ENCODE measurements at places on chromosomes 11 and 22.
A peak's percentile ranks its signal among the peaks of the same experiment; 100 is the strongest.

- DNase-seq, result no peak
Measured at GRCh38 chr11:32830413-32830738, 649 bp downstream of the PRRG4 start.

DNA sequence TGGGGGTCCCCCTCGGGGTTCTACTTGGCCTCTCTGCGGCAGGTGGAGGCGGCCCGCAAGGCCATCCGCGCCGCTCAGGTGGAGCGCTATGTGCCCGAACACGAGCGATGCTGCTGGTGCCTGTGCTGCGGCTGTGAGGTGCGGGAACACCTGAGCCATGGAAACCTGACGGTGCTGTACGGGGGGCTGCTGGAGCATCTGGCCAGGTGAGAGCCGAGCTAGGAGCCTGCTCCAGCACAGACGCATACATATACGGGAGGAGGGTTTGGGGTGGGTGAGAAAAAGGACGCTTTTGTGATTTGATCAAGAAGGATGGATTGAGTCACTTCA, 415 bp downstream of the CENATAC start:
- DNase-seq, result no peak

- no peak for DNase-seq
Measured at GRCh38 chr22:37747080-37747714, 50.3 kb downstream of the TRIOBP start.

- DNase-seq, result no peak
Measured at GRCh38 chr11:616320-617198, 809 bp upstream of the IRF7 start.

- no peak for DNase-seq
Measured at GRCh38 chr11:79675081-79675480, 234.3 kb upstream of the TENM4 start.

GRCh38 chr11:65817835-65818680, 15.7 kb upstream of the SNX32 start:
- DNase-seq, result peak; percentile 94

GRCh38 chr11:76124905-76125770, 81.2 kb downstream of the WNT11 start:
- no peak for DNase-seq

DNA sequence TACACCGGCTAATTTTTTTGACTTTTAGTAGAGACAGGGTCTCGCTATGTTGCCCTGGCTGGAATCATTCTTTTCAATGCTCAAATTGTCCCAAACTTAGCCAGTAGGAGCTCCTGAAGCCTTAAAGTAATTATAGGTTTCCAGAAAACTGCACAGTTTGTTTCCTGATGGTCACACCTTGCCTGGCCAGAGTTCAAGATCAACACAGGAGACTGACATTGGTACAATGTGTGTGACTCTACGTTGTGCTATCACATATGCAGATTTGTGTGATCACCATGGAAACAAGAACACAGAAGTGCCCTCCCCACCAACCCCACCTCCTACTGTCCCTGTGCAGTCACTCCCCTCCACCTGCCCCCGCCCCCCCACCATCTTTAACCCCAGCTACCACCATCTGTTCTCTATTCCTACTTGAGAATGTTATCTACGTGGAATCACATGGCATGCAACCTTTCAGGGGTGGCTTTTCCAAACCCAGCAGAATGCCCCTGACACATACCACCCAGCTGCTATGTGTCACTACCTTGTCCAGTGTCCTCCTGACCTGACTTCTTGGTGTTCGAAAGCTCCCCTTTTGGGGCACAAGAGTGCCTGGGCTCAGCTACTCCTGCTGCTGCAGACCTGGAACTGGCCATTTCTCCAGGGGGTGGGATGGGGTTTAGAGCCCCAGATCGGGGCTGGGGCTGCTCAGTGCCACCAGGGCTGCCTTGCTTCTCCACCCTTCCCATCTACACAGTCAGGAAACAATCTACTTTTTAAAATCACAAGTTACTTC, 6.1 kb upstream of the NAP1L4 start:
- DNase-seq, result no peak

DNA sequence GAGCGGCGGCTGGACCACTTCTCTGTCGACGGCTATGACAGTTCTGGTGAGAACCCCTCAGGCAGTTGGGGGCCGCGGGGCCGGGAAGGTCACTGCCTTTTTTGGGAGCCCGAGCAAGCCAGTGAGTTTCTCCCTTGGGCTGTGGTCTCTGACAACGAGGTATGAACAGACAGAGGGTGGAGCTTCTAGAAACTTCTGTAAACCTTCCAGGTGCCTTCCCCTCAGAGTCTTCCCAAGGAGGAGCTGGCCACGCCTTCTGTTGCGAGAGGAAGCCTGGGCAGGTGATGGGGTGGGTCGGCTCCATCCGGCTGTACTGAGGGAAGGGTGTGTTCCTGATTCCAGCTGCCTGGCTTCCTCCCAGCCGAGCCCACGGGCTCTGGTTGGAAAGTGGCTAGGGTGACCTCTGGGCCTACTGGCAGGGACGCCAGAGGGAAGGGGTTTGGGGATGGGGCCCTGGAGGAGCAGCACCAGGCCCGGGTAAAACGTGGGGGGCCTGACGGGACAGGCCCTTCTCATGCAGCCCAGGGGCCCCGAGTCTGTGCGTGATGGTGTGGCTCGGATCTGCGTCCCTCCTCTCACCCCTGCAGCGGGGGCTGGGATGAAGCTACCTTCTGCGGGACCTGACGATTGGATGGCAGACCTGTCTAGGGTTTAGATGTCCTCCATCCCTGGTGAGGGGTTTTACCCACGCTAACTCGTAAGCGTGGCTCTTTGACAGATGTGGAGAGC, 110.8 kb downstream of the KCNQ1OT1 start:
- peak; percentile 3 for DNase-seq

DNA sequence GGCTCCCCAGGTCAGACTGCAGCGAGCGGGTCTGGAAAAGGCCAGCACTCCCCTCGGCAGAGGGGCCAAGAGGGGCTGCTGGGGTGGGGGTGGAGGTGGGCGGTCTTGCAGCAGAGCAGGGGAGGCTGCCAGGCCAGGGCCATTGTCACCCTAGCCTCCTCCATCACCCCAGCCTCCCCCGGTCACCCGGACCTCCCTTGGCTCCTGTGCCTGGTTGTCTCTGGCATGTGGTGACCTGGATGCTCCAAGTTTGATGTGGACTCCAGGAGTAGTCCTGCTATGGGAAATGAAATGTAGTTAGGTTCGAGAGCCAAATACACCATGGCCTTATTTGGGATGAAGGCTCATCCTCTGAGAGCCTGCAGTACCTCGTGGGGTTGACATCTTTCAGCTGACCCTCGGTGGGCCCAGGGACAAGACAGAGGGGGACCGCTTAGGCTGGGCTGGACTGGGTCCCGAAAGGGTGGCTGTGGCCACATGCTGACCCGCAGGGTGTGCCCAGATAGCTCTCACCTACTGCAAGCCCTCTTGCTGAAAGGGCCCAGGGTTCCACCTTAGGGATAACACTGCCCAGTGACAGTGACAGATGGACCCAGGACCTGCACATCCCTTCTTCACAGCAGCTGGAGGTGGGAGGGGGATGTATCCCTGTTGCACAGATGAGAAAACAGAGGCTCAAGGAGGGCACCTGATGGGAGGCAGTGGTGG, 24.1 kb downstream of the MRGPRD start:
- no peak for DNase-seq

DNA sequence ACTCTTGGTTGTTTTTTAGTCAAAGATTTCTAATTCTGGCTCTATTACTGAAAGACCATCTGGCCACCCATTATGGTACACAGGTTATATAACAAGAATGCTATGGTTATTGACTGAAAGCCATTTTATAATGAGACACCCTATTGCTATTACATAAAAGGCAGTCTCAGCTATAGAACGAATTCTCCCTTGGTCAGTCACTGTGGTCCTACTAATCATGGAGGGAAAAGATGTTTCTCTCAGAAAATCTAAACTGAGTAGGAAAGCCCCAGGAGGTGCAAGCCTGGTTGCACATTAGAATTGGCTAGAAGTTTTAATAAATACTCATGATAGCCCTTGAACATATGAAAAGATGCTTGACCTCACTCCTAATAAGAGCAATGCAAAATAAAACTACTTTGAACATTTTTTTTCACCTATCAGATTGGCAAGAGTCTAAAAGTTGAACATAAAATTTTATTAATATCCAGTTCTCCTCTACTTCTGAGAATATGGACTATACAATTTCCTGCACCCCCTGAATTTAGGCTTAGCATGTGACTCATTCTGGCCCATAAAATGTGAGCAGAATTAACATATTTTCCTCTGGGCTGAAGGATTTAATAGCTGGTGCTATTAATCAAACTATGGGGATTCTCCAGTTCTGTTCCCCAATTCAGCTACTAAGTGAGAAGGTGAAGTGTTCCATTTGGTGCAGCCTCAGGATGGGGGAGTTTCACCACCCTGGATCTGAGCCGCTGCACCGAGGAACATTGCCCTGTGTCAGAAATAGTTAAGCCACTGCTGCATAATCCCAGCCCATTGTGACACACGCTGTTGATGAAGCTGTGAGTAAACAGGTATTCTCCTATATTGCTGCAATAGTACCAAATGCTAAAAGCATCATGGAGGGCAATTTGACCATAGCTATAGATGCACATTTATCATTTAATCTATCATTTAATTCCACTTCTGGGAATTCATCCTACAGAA, 11.5 kb upstream of the CRKL start:
- DNase-seq, result no peak

Measured in head of caudate nucleus (tissue), 42 donors.